ENCODE measurements at places on chromosomes 11 and 22. TPM values are rescaled to one million over a fixed set of nuclear protein-coding genes. Genes with fewer than 3 reads are reported as not detected.
A peak's percentile ranks its signal among the peaks of the same experiment; 100 is the strongest.

GRCh38 chr22:42655693-42656092, 6.5 kb upstream of the CYB5R3 start:
- no peak overlapping the region for H3K4me3 ChIP-seq
- DNase-seq: no peak
- no peaks in the 10 kb centered on the region for H3K4me1 ChIP-seq
- H3K36me3 ChIP-seq: no peaks in the 10 kb centered on the region
- H3K27ac ChIP-seq: no peak overlapping the region
- H3K27me3 ChIP-seq: no peaks in the 10 kb centered on the region

DNA sequence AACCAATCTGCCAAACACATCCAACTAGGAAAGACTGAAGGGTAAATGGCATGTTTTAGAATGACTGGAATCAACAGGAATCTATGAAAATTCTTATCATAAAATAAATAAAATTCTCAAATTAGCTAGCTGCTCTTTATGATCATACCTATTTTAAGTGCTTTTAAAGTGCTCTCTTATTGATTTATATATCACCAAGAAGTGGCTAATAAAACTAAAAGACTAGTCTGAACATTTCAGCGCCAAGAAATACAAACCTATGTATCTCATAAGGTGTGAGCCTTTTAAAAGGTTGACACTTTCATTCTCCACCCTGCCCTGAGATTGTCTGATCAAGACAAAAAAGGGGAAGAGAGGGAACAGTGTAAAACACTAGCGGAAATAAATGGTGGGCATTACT, 136.8 kb upstream of the ARHGAP42 start:
- DNase-seq: no peak
- H3K27me3 ChIP-seq: no peaks in the 10 kb centered on the region
- H3K36me3 ChIP-seq: no peaks in the 10 kb centered on the region
- no peak overlapping the region for H3K27ac ChIP-seq

DNA sequence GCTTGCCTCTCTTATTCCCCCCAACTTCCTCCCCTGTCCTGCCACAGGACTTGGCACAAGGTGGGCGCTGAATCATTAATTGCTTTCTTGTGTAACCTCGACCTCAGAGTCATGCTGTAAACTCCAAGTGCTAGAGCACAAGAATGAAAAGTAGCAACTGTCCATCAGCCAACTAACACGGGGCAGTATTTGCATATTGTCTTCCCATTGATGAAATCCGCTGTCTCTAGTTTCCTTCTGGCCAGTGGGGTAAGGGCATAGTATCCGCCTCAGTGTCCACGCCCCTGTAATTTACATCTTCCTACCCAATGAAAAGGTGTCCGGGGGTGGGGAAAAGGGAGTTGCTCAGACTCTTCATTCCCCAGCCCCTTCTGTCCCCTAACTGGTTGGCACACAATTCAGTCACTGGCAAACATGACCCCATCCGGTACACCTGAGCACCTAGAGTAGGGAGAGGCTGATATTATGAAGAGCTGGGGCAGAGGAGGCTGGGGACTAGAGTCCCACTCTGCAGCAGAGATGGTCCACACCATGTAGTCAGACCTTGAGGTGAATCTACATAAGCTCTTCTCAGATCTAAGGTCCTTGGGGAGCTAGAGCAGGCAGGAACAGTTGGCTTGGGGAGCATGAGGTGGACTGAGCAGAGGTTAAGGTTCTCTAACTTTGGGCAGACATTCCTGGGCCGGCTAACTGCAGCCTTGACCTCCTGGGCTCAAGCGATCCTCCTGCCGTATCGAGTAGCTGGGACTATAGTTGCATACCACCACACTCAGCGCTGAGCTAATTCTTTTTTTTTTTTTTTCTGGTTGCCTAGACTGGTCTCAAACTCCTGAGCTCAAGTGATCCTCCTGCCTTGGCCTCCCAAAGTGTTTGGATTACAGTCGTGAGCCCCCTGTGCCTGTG, 6.8 kb upstream of the GGA1 start:
- no peaks in the 10 kb centered on the region for H3K36me3 ChIP-seq
- no peak overlapping the region for H3K27ac ChIP-seq
- no peaks in the 10 kb centered on the region for H3K27me3 ChIP-seq
- no peak overlapping the region for H3K4me3 ChIP-seq

DNA sequence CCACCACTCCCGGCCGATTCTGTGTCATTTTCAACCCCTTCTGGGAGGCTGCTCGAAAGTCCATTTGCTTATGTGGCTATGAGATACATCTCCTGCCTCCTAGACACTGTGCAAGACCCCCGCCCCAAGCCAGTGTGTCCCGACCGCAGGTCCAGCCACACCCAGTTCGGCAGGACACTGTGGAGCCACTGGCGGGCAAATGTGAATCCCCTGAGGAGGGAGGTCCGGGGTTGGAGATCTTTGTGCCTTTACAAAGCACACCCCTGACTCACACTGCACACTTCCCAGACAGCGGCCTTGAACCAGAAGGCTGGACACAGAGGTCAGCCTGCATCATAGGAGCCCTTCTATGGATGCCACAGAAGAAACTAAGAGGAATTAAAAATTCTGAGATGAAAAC, 17.4 kb downstream of the FXYD6 start:
- DNase-seq: no peak
- H3K36me3 ChIP-seq: no peaks in the 10 kb centered on the region
- no peaks in the 10 kb centered on the region for H3K27me3 ChIP-seq

- no peak overlapping the region for H3K4me3 ChIP-seq
- peaks cover 57% of the 10 kb centered on the region for H3K4me1 ChIP-seq
- H3K27ac ChIP-seq: peak overlapping the region; percentile 23
- no peaks in the 10 kb centered on the region for H3K36me3 ChIP-seq
- DNase-seq: no peak
- H3K27me3 ChIP-seq: no peaks in the 10 kb centered on the region
These were observed 8.2 kb downstream of the ARRB1 start for GRCh38 chr11:75342966-75343870.

DNA sequence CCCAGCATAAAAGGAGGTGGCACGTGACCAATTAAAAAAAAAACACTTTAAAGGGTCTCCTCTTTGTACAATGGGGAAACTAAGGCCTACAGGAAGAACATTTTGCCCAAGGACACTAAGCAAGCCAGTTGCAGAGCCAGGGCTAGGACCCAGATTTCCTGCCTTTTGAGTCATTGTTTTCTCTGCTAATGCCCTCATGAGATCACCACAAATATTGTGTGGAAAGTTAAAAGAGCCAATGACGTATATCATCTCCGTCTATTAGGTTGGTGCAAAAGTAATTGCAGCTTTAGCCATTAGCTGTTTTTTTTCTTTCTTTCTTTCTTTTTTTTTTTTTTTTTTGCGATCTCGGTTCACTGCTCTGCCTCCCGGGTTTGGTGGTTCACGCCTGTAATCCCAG, 24.1 kb upstream of the LRRC32 start:
- H3K27ac ChIP-seq: no peak overlapping the region
- H3K4me3 ChIP-seq: no peak overlapping the region
- H3K36me3 ChIP-seq: no peaks in the 10 kb centered on the region
- no peaks in the 10 kb centered on the region for H3K4me1 ChIP-seq
- no peak for DNase-seq

GRCh38 chr11:103433386-103434072, 324.3 kb downstream of the DYNC2H1 start:
- DNase-seq: no peak
- no peaks in the 10 kb centered on the region for H3K36me3 ChIP-seq
- H3K27ac ChIP-seq: no peak overlapping the region
- no peak overlapping the region for H3K4me3 ChIP-seq
- no peaks in the 10 kb centered on the region for H3K27me3 ChIP-seq

- no peaks in the 10 kb centered on the region for H3K4me1 ChIP-seq
- no peaks in the 10 kb centered on the region for H3K27me3 ChIP-seq
- DNase-seq: no peak
- no peak overlapping the region for H3K27ac ChIP-seq
- H3K4me3 ChIP-seq: no peak overlapping the region
- no peaks in the 10 kb centered on the region for H3K36me3 ChIP-seq
These were observed 35.8 kb downstream of the OR4C6 start for GRCh38 chr11:55697817-55698216.

DNA sequence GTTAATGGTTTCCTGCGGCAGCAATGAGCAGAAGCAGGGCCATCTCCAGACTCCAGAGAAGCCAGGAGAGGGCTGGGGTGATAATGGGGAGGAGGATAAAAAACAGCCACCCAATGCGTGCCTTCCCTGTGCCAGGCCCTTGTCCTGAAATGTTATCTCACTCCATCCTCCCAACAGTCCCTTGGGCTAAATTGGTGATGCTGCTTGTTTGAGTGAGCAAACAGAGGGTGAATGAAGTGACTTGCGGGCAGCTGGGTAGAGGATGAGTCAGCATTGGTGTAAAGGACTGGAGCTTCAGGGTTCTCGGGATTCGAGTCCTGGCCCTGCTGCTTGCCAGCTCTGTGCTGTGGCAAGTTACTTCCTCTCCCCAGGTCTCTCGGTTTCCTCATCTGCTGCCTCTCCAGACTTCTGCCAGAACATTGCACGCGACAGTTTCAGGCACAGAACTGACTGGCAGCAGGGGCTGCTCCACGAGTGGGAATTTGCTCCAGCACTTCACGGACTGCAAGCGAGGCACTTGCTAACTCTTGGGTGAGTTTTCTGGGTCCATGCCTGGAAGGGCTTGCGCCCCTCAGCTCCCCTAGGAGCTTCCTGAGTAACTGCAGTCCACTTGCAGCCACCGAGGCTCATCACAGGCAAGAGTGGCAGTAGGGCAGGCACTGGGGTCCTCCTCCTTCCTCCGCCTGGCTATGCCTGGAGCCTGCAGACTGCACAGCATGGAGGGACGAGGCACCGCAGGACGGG, at the start of gene P2RY6:
P2RY6 (plus strand) TSS at position 403 of the 744 bp plus-strand sequence. CDS start 24,181 bp downstream, outside the sequence.
- DNase-seq: no peak
- no peaks in the 10 kb centered on the region for H3K4me1 ChIP-seq
- H3K27ac ChIP-seq: no peak within 1 kb of the TSS
- H3K36me3 ChIP-seq: no peaks in the 10 kb centered on the region
- no peaks in the 10 kb centered on the region for H3K27me3 ChIP-seq
- H3K4me3 ChIP-seq: no peak within 1 kb of the TSS

DNA sequence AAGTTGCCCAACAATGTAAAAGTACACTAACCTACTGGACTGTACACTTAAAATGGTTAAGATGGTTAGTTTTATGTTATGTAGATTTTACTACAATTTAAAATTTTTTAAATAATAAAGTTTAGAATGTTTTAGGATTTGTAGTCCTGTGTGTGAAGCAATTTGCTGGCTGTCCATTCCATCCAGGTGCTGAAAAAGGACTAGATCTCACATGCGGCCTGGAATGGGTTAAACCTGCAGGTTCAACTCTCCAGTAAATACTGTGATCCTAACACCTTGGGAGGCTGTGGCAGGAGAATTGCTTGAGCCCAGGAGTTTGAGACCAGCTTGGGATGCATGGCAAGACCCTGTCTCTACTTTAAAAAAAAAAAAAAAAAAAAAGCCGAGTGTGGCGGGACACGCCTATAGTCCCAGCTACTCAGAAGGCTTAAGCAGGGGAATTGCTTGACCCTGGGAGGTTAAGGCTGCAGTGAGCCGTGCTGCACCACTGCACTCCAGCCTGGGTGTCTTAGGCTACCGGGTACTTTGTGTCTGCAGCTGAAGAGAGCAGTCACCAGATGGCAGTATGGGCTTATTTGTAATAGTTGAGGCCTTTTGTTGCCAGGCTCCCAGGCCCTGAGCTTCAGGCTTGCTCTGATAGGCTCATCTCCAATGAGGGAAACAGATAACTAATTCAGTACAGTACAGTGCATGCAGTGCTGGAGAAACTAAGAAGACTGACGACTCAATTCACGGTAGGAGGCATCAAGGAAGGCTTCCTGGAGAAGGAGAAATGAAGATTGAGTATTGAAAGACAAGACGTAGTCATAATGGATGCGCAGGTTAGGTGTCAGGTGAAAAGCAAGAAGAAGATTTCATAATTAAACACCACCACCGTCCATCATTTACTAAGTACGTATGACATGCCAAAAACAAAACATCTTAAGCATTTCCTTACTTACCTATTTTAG, 64.7 kb upstream of the ASPHD2 start:
- no peaks in the 10 kb centered on the region for H3K36me3 ChIP-seq
- no peaks in the 10 kb centered on the region for H3K27me3 ChIP-seq
- H3K4me1 ChIP-seq: no peaks in the 10 kb centered on the region
- peak; percentile 20 for DNase-seq

- H3K36me3 ChIP-seq: no peaks in the 10 kb centered on the region
- DNase-seq: no peak
- H3K4me1 ChIP-seq: no peaks in the 10 kb centered on the region
These were observed 8.7 kb upstream of the EFCAB6 start for GRCh38 chr22:43820651-43821305.

- H3K4me1 ChIP-seq: no peaks in the 10 kb centered on the region
- no peaks in the 10 kb centered on the region for H3K36me3 ChIP-seq
- H3K27me3 ChIP-seq: no peaks in the 10 kb centered on the region
- no peak for DNase-seq
These were observed 979 bp upstream of the MOGAT2 start for GRCh38 chr11:75716659-75717058.

- no peak for DNase-seq
- no peak overlapping the region for H3K27ac ChIP-seq
- peaks cover 13% of the 10 kb centered on the region for H3K4me1 ChIP-seq
- no peaks in the 10 kb centered on the region for H3K36me3 ChIP-seq
- H3K27me3 ChIP-seq: no peaks in the 10 kb centered on the region
These were observed 68.4 kb upstream of the CYP2D6 start for GRCh38 chr22:42199025-42199424.

- no peak overlapping the region for H3K4me3 ChIP-seq
- H3K4me1 ChIP-seq: no peaks in the 10 kb centered on the region
- no peaks in the 10 kb centered on the region for H3K36me3 ChIP-seq
- DNase-seq: no peak
These were observed 54.0 kb upstream of the TOP3B start for GRCh38 chr22:22036588-22036987.

- H3K27me3 ChIP-seq: no peaks in the 10 kb centered on the region
- H3K36me3 ChIP-seq: no peaks in the 10 kb centered on the region
- H3K27ac ChIP-seq: no peak overlapping the region
- no peaks in the 10 kb centered on the region for H3K4me1 ChIP-seq
- no peak overlapping the region for H3K4me3 ChIP-seq
- no peak for DNase-seq
These were observed 127.0 kb upstream of the CTSC start for GRCh38 chr11:88464528-88464927.

- no peaks in the 10 kb centered on the region for H3K36me3 ChIP-seq
- no peak for DNase-seq
- H3K4me1 ChIP-seq: no peaks in the 10 kb centered on the region
- no peaks in the 10 kb centered on the region for H3K27me3 ChIP-seq
These were observed 60.3 kb downstream of the AASDHPPT start for GRCh38 chr11:106137758-106138157.

The TFIP11 gene
- total RNA-seq: 26.3 TPM

The BEST1 gene
- total RNA-seq: 6.1 TPM

The SLC6A5 gene
- total RNA-seq: not detected

The KCTD14 gene
- 0.78 TPM for total RNA-seq

The SHANK2 gene
- 3.5 TPM for total RNA-seq

The COPB1 gene
- 75.9 TPM for total RNA-seq

The BBOX1 gene
- total RNA-seq: 0.67 TPM
